Purkinje cell (primary cell): ENCODE measurements at places on chromosomes 7 and 10. TPM values are rescaled to one million over a fixed set of nuclear protein-coding genes. Genes with fewer than 3 reads are reported as not detected.

The PTPRZ1 gene
- 89.8 and 134 TPM in 2 replicates for polyA plus RNA-seq

The CNTNAP2 gene
- polyA plus RNA-seq = 21.3 and 33.0 TPM in 2 replicates

The SPDYE5 gene
- polyA plus RNA-seq = 0.25 and 1.9 TPM in 2 replicates

The FEZF1 gene
- polyA plus RNA-seq = not detected in 2 replicates

The GPC2 gene
- polyA plus RNA-seq = not detected in 2 replicates

The NME8 gene
- polyA plus RNA-seq = not detected in 2 replicates

The FAM20C gene
- polyA plus RNA-seq = 5.2 and 10.9 TPM in 2 replicates

The ZNF777 gene
- polyA plus RNA-seq = 0.15 TPM in 1 of 2 replicates, not detected in the other

The TMEM196 gene
- polyA plus RNA-seq = 2.9 TPM in 1 of 2 replicates, not detected in the other

The IKZF1 gene
- not detected in 2 replicates for polyA plus RNA-seq

The ANXA8 gene
- polyA plus RNA-seq = not detected in 2 replicates

The AHR gene
- 1.1 and 5.0 TPM in 2 replicates for polyA plus RNA-seq

The TWIST1 gene
- polyA plus RNA-seq = not detected in 2 replicates

The PDIA4 gene
- 18.5 and 22.8 TPM in 2 replicates for polyA plus RNA-seq

The CNPY1 gene
- 3.8 and 13.5 TPM in 2 replicates for polyA plus RNA-seq

The BHLHA15 gene
- polyA plus RNA-seq = not detected in 2 replicates

The LDB3 gene
- polyA plus RNA-seq = 1.1 and 2.1 TPM in 2 replicates

The GSTO2 gene
- 26.0 and 36.3 TPM in 2 replicates for polyA plus RNA-seq
